H9 (cell line): ENCODE measurements at places on chromosomes 6 and 20. TPM values are rescaled to one million over a fixed set of nuclear protein-coding genes. Genes with fewer than 3 reads are reported as not detected.

DNA sequence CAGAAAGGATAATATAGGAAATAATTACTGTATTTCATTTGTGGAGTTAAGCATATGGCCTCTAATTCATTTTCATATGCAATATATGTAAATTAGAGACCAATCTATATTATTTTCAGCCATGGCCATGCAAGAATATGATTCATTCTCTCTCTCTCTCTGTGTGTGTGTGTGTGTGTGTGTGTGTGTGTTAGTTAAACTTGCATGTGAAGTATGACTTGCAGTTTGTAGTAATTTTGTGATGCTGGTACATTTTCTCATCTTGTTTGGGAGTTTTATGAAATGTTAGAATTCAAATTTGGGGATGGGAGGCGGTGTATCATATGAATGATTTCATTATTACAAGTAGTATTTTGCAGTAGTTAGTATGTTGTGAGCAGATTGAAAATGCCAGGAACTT is 74.8 kb downstream of the JARID2 start:
- no peaks in the 10 kb centered on the region for H3K27me3 ChIP-seq
- no peak overlapping the region for H3K27ac ChIP-seq
- DNase-seq = no peak
- no peak overlapping the region for H3K4me3 ChIP-seq

DNA sequence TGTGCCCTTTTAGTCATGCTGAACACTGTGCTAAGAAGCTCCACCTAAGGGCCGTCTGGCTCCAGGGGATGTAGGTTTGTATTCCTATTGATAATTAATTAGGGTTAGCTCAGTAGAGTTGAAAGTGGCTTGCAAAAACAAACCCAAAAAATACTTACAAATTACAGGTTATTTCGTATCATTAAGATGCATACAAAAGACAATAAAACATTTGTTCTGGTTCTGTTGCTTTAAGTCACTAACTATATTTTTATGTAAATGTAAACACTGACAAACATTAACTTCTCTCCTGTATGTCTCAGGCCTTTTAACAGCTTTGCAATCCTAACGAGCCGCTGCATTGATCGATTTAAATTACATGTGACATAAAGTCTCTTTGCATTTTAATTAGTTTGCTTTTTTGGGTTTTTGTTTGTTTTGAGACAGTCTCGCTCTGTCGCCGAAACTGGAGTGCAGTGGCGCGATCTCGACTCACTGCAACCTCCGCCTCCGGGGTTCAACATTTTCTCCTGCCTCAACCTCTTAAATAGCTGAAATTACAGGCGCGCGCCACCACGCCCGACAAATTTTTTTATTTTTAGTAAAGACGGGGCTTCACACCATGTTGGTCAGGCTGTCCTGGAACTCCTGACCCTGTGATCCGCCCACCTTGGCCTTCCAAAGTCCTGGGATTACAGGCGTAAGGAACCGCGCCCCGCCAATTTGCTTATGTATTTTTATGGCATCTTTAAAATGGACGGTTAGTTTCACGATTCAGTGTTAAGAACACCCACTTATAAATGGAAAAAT is 110.9 kb downstream of the HFE start:
- H3K36me3 ChIP-seq = peaks cover 4% of the 10 kb centered on the region
- H3K4me1 ChIP-seq = no peaks in the 10 kb centered on the region
- H3K27ac ChIP-seq = peak overlapping the region; percentile 90
- peak; percentile 56 for DNase-seq
- H3K4me3 ChIP-seq = peak overlapping the region; percentile 97

- no peak overlapping the region for H3K4me3 ChIP-seq
- no peak for DNase-seq
- no peaks in the 10 kb centered on the region for H3K36me3 ChIP-seq
- H3K4me1 ChIP-seq = peaks cover 2% of the 10 kb centered on the region
- H3K27ac ChIP-seq = no peak overlapping the region
These were observed 49.2 kb downstream of the KHDC1L start for GRCh38 chr6:73176057-73176456.

- peaks cover 19% of the 10 kb centered on the region for H3K36me3 ChIP-seq
- H3K4me3 ChIP-seq = no peak overlapping the region
- H3K27me3 ChIP-seq = no peaks in the 10 kb centered on the region
- no peaks in the 10 kb centered on the region for H3K4me1 ChIP-seq
- peak; percentile 69 for DNase-seq
These were observed 5.9 kb downstream of the SLC2A10 start for GRCh38 chr20:46715292-46715756.

- H3K4me1 ChIP-seq = no peaks in the 10 kb centered on the region
- no peaks in the 10 kb centered on the region for H3K27me3 ChIP-seq
- H3K27ac ChIP-seq = no peak overlapping the region
- no peaks in the 10 kb centered on the region for H3K36me3 ChIP-seq
- DNase-seq = no peak
These were observed 6.4 kb downstream of the FGD2 start for GRCh38 chr6:37011656-37012378.

- H3K4me1 ChIP-seq = no peaks in the 10 kb centered on the region
- no peak for DNase-seq
- H3K27ac ChIP-seq = no peak overlapping the region
- H3K4me3 ChIP-seq = no peak overlapping the region
- no peaks in the 10 kb centered on the region for H3K27me3 ChIP-seq
- H3K36me3 ChIP-seq = no peaks in the 10 kb centered on the region
These were observed 76.9 kb downstream of the STK35 start for GRCh38 chr20:2178318-2179232.

DNA sequence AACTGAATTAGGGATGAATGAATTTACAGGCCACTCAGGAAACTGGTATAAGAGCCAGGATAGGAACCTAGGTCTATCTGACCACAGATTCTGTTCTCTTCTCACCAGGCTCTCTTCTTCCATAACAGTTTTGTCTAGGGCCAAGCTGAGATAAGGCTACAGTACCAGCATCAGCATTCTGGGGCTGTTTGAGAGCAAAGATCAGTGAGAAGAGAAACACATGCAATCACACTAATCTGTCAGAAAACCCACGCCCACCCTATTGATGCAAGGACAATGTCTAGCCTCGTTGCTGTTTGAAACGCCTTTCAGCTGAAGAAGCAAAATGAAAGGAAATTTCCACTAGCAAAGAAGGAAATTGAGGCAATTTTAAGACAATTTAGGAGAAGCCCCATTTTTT is 137.7 kb downstream of the LCA5 start:
- no peaks in the 10 kb centered on the region for H3K27me3 ChIP-seq
- no peak for DNase-seq
- no peak overlapping the region for H3K4me3 ChIP-seq
- H3K27ac ChIP-seq = no peak overlapping the region
- H3K4me1 ChIP-seq = no peaks in the 10 kb centered on the region
- H3K36me3 ChIP-seq = no peaks in the 10 kb centered on the region

DNA sequence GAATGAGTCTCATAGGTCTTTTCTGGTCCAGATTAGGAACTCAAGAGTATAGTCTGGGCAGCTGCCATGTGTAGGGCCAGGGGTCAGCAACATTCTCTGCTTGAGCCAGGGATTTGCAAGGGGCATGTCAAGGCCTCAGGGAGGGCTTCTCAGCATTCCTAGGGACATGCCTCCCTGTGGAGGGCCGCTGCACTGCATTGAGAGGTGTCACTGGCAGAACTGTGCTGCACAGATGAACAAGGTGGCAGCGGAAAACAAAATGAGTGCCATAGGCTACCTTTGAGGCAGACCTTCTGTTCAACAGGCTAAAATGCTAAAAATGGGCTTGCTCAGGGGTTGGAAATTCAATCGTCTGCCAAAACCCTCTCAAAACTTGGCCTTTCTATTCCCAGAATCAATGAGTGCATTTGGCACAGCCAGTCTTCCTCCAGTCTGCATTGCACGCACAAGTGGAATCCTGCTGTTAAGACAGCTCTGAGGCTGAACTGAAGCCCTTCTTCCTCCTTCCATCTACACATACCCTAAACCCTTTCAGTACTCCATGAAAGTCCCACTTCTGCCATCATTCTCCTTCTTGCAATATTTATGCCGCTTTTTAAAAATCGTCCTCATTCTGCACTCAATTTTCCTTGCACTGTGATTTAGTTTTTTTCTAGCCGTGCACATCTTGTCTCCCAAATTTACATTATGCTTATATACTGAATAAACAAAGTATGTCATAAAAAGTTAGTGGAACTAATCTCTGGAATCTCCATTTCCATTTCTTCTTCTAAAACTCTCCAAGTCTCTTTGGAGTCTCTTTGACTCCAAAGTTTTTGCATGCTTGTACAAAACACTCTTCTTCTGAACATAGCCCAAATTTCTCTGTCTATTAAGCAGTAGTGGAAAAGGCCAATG is 51.7 kb downstream of the SLC26A8 start:
- no peak overlapping the region for H3K4me3 ChIP-seq
- H3K4me1 ChIP-seq = no peaks in the 10 kb centered on the region
- no peaks in the 10 kb centered on the region for H3K36me3 ChIP-seq
- H3K27me3 ChIP-seq = no peaks in the 10 kb centered on the region
- DNase-seq = peak; percentile 52
- H3K27ac ChIP-seq = no peak overlapping the region

- peaks cover 2% of the 10 kb centered on the region; the same call in 1 of the 2 replicates for H3K27me3 ChIP-seq
- H3K27ac ChIP-seq = no peak within 1 kb of the TSS
- peak within 1 kb of the TSS; percentile 76 for H3K4me3 ChIP-seq
- DNase-seq = peak; percentile 71
These were observed at the start of gene ARFGEF3 for GRCh38 chr6:138161338-138162110. ARFGEF3 (plus strand) TSS chr6:138161939; CDS start chr6:138162087, 148 bp downstream.

DNA sequence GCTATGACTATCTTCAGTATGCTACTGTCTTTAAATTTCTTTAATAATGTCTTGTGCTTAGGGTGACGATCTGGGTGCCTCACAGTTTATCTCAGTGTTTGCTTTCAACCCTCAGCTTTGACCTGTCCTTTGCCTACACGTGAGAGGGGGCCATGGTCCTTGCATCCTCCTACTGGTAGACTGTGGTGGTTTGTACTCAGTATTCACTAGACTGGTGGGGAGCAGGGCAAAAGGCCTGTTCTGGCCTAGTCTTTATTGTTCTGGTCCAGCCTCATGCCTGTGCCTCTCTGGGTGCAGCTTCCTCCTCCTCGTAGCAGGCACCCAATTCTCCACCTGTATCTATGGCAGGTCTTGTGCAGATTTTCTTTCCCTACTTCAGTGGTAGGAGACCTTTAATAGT is 354.9 kb downstream of the CD109 start:
- H3K27me3 ChIP-seq = no peaks in the 10 kb centered on the region
- DNase-seq = peak; percentile 31
- H3K27ac ChIP-seq = no peak overlapping the region
- H3K36me3 ChIP-seq = no peaks in the 10 kb centered on the region

GRCh38 chr6:77715588-77715987 is 62.7 kb downstream of the MEI4 start:
- no peaks in the 10 kb centered on the region for H3K36me3 ChIP-seq
- H3K27me3 ChIP-seq = no peaks in the 10 kb centered on the region
- H3K4me3 ChIP-seq = no peak overlapping the region
- DNase-seq = no peak

DNA sequence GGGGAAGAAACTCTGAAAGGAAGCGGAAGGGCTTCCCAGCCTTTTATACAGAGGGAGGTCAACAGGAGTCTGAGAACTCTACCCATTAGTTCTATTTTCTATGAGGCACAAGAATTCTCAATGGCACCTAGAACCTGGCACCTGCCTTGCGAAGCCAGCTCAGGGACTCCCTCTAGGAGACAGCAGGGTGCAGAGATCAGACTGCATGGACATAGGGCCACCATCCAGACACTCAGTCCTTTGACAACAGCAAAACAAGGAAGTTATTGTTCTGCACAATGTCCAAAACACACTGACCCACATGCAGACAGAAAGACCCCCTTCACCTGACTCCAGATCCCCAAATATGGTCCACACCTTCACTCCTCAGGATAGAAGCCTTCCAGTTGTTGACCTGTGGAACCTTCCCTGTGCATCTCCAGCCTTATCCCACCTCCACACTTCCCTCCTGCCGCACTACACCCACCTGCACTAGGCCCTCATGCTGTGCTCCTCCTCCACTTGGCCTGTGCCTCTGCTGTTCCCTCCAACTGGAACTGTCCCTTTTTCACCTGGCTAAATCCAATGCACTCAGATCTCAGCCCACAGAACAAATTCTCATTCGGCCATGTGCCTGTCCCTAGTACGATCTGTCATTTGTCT is 27.8 kb downstream of the ACSS1 start:
- no peak overlapping the region for H3K27ac ChIP-seq
- no peak overlapping the region for H3K4me3 ChIP-seq
- DNase-seq = no peak
- peaks cover 2% of the 10 kb centered on the region; the same call in 1 of the 3 replicates for H3K36me3 ChIP-seq
- no peaks in the 10 kb centered on the region for H3K27me3 ChIP-seq
- no peaks in the 10 kb centered on the region; the same call in 1 of the 2 replicates for H3K4me1 ChIP-seq

DNA sequence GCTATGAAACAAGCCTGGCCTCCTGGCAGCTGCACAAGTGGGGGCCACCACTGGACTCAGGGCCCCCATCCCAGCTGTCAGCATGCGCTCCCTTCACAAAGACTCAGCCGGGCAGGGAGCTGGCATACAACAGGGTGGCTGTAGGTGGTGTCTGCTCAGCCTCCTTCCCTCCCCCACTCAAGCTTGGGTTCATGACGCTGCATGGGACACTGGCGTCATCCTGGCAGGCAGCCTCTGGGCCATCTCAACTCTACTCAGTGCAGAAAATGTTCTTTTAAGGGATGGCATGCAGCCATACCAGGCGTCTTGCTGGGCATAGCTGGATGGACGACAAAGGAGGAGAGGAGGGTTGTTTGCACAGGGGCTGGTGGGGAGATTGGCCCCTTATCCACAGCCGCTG is 30.5 kb downstream of the SAYSD1 start:
- H3K4me1 ChIP-seq = peaks cover 4% of the 10 kb centered on the region
- DNase-seq = no peak
- H3K36me3 ChIP-seq = no peaks in the 10 kb centered on the region
- no peak overlapping the region for H3K4me3 ChIP-seq
- H3K27ac ChIP-seq = no peak overlapping the region

- H3K36me3 ChIP-seq = peaks cover 16% of the 10 kb centered on the region
- H3K4me1 ChIP-seq = no peaks in the 10 kb centered on the region
- DNase-seq = no peak
- no peak overlapping the region for H3K27ac ChIP-seq
- no peak overlapping the region for H3K4me3 ChIP-seq
These were observed 96.4 kb downstream of the TBC1D32 start for GRCh38 chr6:121237859-121238258.

The TAAR2 gene
- total RNA-seq = not detected in 2 replicates

The CCN6 gene
- total RNA-seq = not detected in 2 replicates

The SULF2 gene
- 30.9 and 31.2 TPM in 2 replicates for total RNA-seq

The SAMHD1 gene
- total RNA-seq = 53.1 and 59.6 TPM in 2 replicates
